ENCODE measurements at places on chromosomes 6 and 20.

- DNase-seq, result peak; percentile 94
Observed at GRCh38 chr6:11537229-11538051, at the start of gene TMEM170B. TSS of gene TMEM170B (plus strand) at chr6:11537749. CDS start at chr6:11538278, 529 bp downstream.

- peak; percentile 65 for DNase-seq
Observed at GRCh38 chr6:159217595-159218275, 48.5 kb downstream of the FNDC1 start.

DNA sequence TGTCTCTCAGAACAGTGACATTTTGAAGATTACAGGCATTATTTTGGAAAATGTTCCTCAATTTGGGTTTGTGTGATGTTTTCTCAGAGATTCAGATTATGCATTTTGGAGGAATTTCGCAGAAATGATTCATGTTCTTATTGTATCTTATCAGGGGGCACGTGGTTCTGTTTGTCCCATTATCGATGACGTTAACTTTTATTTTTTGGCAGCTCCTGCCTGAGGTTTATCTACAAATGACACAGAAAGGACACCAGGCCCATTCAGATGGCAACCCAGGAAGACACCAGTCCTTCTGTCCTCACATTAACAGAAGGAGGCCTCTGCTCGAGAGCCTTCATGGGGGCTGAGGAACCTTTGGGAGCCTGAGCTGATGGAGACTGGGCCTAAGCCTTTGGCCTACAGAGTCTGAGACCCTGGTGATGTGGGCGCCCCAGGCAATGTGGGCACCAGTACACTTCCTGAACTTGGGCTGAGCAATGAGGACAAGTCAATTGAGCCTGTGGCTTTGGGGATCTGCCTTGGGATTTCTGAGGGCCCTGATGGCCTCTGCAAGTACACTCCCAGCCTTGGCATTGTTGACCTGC is 41.2 kb upstream of the EZR start:
- DNase-seq, result peak; percentile 71

GRCh38 chr6:139231206-139231605 is 60.6 kb downstream of the TXLNB start:
- no peak for DNase-seq
